Cerebellar nuclear complex (tissue), 1 donor: ENCODE measurements at places on chromosomes 1 and 21.

- no peak for DNase-seq
Observed at GRCh38 chr1:181090641-181091126, 2.2 kb downstream of the IER5 start.

DNA sequence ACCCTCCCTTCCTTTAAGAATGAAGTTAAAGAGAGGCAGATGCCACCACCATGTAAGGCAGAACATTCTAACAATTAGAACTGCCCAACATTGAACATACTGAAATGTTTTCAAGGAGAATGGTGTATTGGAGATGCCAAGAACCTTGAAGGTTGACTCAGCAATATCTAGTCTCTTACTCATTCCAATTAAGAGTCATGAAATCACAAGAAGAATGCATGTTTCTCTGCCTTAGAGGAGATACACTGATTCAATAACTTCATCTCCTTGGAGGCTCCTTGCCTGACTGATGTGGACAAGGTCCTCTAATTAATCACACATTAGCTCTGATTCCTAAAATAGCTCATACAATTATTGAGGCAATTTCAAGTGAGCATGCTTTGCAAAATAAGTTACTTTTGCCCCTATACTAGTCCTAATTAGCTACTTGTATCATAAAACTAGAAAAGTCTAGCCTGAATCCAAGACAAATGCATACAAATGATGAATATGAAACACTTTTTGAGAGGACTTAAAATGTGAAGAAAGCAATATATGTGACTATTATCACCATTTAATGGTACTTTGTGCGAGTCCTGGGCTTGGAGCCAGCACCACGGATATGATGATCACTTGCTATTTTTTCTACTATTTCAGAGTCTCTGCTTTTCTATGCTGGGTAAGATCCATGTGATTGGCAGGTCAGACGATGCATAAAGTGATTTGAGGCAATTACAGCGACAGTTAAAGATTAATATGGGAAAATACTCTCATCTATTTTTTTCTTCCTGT lies 114.5 kb downstream of the DSCAM start:
- no peak for DNase-seq

- no peak for DNase-seq
Observed at GRCh38 chr1:180854001-180854400, 58.7 kb upstream of the KIAA1614 start.

- no peak for DNase-seq
Observed at GRCh38 chr1:56803561-56804156, 15.5 kb downstream of the FYB2 start.

DNA sequence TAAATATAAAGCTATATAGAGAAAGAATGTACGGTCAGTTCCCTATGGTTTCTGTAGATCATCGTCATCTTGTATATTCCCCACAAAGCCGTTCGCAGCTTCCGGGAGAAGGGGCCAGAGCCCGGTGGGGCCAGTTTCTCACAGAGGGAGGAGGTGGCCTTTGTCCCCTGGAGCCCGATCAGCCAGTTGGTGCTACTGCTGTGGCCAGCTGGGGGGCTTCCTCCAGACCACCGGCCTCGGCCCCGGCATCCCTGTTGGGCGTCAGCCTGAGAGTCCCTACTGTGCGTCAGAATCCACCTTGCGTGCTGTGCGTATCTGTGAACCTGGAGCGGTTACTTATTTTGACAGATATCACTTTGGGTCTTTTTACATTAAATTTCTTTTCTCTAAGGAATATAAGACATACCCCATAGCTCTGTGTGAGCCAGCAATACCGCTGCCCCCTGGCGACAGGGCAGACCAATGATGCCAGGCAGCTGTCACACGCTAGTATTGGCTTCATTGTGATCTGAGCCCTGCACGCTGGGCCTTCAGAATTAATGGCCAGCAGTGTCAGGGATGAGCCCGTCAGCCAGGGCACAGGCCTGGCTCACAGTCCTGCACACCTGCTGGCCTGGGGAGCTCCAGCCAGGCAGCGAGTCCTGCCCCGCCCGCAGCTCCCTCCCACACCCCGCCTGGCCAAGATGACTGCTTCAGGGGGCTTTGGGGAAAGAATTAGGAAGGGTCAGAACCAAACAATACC lies 145.9 kb downstream of the PGBD5 start:
- DNase-seq = peak; percentile 18
